Activated B cell treated with CpG ODN at 0.5 μM for 24 hours (primary cell): ENCODE measurements at places on chromosomes 5 and 9.
A peak's percentile ranks its signal among the peaks of the same experiment; 100 is the strongest.

GRCh38 chr5:150429410-150429873 lies 16.7 kb upstream of the CD74 start:
- no peaks in the 10 kb centered on the region for H3K36me3 ChIP-seq
- H3K4me3 ChIP-seq = peak overlapping the region; percentile 53
- no peaks in the 10 kb centered on the region for H3K27me3 ChIP-seq
- peak overlapping the region; percentile 94 for H3K27ac ChIP-seq
- DNase-seq = no peak

DNA sequence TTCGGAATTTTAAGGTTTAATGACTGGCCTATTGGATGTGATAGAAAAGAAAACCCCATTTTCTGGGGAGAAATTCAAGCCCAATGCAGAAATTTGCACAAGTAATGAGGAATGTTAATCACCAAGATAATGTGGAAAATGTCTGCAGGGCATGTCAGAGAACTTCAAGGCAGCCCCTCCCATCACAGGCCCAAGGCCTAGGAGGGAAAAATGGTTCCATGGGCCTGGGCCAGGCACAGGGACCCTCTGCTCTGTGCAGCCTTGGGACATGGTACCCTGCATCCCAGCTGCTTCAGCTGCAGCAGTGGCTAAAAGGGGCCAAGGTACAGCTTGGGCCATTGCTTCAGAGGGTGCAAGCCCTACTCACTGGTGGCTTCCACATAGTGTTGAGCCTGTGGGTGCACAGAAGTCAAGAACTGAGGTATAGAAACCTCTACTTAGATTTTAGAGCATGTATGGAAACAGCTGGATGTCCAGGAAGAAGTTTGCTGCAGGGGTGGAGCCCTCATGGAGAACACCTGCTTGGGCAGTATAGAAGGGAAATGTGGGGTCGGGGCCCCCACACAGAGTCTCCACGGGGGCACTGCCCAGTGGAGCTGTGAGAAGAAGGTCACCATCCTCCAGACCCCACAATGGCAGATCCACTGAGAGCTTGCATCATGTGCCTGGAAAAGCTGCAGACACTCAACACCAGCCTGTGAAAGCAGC lies 12.2 kb downstream of the FBXO10 start:
- no peak overlapping the region for H3K27ac ChIP-seq
- H3K36me3 ChIP-seq = peaks cover 43% of the 10 kb centered on the region
- H3K4me1 ChIP-seq = peaks cover 92% of the 10 kb centered on the region
- DNase-seq = no peak

- no peaks in the 10 kb centered on the region for H3K27me3 ChIP-seq
- no peak for DNase-seq
- peaks cover 61% of the 10 kb centered on the region for H3K4me1 ChIP-seq
- H3K27ac ChIP-seq = peak overlapping the region; percentile 88
These were observed 1.2 kb downstream of the G3BP1 start for GRCh38 chr5:151772846-151773561.

GRCh38 chr5:59051951-59052350 lies 469.1 kb downstream of the RAB3C start:
- no peak for DNase-seq
- H3K36me3 ChIP-seq = no peaks in the 10 kb centered on the region
- H3K27me3 ChIP-seq = no peaks in the 10 kb centered on the region
- H3K27ac ChIP-seq = no peak overlapping the region

GRCh38 chr5:56056875-56057274 lies 62.1 kb upstream of the IL6ST start:
- H3K36me3 ChIP-seq = no peaks in the 10 kb centered on the region
- H3K4me3 ChIP-seq = no peak overlapping the region
- H3K27me3 ChIP-seq = peaks cover 22% of the 10 kb centered on the region
- DNase-seq = no peak

DNA sequence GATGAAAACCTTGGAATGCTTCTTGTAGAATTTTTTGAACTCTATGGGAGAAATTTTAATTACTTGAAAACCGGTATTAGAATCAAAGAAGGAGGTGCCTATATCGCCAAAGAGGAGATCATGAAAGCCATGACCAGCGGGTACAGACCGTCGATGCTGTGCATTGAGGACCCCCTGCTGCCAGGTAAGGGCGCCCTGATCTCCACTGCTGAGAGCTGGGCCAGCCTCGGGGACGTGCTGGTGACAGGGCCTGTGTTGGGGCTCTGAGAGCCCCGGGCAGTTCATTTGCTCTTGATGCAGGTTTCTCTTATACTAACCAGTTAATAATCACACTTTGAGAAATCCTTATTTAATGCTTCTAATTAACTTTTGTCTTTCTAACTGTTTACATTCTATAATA lies 33.0 kb downstream of the TENT4A start:
- peaks cover 87% of the 10 kb centered on the region for H3K36me3 ChIP-seq
- H3K27me3 ChIP-seq = no peaks in the 10 kb centered on the region
- no peak overlapping the region for H3K4me3 ChIP-seq
- peaks cover 9% of the 10 kb centered on the region for H3K4me1 ChIP-seq
- no peak for DNase-seq

GRCh38 chr9:132006677-132007370 lies 72.8 kb downstream of the MED27 start:
- no peaks in the 10 kb centered on the region for H3K27me3 ChIP-seq

GRCh38 chr9:87392086-87392485 lies 105.6 kb upstream of the DAPK1 start:
- no peak for DNase-seq
- H3K4me3 ChIP-seq = no peak overlapping the region
- no peaks in the 10 kb centered on the region for H3K4me1 ChIP-seq
- peaks cover 2% of the 10 kb centered on the region for H3K27me3 ChIP-seq
- H3K27ac ChIP-seq = no peak overlapping the region
- H3K36me3 ChIP-seq = no peaks in the 10 kb centered on the region

DNA sequence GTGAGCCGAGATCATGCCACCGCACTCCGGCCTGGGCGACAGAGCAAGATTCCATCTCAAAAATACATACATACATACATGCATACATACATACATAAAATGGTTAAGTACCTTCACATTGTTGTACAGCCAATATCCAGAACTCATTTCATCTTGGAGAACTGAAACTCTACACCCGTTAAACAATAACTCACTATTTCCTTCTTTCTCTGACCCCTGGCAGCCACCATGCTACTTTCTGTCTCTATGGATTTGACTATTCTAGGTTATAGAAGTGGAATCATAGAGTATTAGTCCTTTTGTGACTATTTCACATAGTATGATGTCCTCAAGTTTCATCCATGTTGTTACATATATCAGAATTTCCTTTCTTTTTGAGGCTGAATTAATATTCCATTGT lies 9.6 kb upstream of the KIF27 start:
- no peaks in the 10 kb centered on the region for H3K36me3 ChIP-seq
- DNase-seq = no peak
- H3K4me3 ChIP-seq = no peak overlapping the region
- no peaks in the 10 kb centered on the region for H3K27me3 ChIP-seq
- H3K27ac ChIP-seq = no peak overlapping the region

DNA sequence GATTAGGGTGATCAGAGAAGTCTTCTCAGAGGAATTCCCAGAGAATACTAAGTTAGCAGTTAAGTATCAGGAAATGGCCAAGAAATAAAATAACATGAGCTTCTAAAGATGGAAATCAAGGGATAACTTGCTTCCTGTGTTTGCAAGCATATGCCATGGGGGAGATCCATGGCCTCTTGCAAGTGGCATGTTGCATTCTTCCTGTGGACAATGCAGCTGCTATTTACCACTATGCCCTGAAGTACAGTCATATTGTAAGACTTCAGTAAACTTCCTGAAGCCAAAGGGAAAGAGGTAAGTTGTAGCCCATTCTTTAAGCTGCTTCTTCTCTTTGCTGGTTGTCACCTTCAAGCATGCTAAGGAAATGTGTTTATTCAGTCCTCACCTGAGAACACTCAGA lies 154.7 kb upstream of the RUSC2 start:
- H3K4me1 ChIP-seq = no peaks in the 10 kb centered on the region
- H3K4me3 ChIP-seq = no peak overlapping the region
- no peak overlapping the region for H3K27ac ChIP-seq
- H3K36me3 ChIP-seq = no peaks in the 10 kb centered on the region
- peaks cover 2% of the 10 kb centered on the region for H3K27me3 ChIP-seq
